Mesenteric fat pad (tissue), 1 donor: ENCODE measurements at places on chromosomes 13 and 19. TPM values are rescaled to one million over a fixed set of nuclear protein-coding genes. Genes with fewer than 3 reads are reported as not detected.

GRCh38 chr19:45296355-45296754 lies 26.3 kb downstream of the CKM start:
- no peak for DNase-seq

DNA sequence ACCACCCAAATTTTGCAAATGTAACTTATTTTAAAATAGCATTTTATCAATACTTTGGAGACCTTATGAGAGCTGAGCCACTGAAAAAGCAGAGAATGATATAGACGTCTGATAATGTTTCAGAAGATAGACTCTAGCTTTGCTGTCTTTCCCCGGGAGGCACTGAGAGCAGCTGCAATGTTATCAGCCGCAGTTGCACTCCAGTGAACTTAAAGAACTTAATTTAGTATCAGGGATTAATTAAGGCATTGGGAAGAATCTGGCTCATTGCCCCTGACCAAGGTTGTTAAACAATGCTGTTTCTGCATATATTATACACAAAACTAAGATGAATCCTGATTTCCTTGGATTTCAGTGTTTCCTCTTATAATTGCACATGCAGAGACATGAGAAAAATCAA lies 75.7 kb upstream of the SGCG start:
- no peak for DNase-seq

GRCh38 chr19:42159942-42160341 lies 27.7 kb upstream of the POU2F2 start:
- no peak for DNase-seq

LILRA1 gene
- total RNA-seq: 3.7 TPM

ADM5 gene
- 1.3 TPM for total RNA-seq

GRCh38 chr19:16085115-16085514 lies 8.8 kb downstream of the TPM4 start:
- no peak for DNase-seq

DNA sequence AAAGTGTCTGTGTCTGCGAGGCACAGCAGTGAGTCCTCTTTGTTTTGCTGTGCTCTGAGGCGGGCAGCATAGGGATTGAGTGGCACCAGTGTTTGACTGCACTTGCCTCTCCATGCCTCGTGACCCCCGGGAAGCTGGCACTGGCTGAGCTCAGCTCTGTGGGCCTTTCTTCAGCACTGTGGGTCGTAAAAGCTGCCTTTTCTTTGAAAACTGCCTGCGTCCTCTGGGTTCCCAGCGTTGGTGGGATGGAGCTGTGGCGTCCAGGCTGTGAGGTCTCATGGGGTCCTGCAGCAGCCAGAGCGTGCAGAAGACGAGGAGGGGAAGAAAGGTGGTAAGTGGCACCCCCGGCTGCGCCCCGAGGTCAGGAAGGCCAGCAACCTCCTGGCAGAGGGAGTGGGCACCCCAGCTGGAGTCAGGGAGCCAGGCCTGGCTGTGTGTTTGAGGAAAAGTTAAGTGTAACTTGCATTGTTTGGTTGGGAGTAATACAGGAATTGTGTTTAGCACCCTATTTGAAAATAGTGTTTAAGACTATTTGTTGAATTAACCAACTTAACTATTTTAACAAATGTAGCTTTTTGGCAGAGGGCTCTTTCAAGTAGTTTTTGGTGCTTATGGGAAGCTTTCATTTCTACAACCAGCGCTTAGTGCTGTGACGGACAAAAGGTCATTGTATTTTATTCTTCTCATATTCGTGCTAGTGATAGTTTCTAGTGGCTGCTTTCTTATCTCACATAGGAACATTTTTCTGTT lies 79.3 kb upstream of the TEX29 start:
- no peak for DNase-seq

- DNase-seq: no peak
Observed at GRCh38 chr19:5045956-5046338, 77.0 kb downstream of the KDM4B start.

GRCh38 chr19:34332027-34332760 lies 32.8 kb upstream of the GPI start:
- peak; percentile 6 for DNase-seq

COQ8B gene
- total RNA-seq: 16.8 TPM

DNA sequence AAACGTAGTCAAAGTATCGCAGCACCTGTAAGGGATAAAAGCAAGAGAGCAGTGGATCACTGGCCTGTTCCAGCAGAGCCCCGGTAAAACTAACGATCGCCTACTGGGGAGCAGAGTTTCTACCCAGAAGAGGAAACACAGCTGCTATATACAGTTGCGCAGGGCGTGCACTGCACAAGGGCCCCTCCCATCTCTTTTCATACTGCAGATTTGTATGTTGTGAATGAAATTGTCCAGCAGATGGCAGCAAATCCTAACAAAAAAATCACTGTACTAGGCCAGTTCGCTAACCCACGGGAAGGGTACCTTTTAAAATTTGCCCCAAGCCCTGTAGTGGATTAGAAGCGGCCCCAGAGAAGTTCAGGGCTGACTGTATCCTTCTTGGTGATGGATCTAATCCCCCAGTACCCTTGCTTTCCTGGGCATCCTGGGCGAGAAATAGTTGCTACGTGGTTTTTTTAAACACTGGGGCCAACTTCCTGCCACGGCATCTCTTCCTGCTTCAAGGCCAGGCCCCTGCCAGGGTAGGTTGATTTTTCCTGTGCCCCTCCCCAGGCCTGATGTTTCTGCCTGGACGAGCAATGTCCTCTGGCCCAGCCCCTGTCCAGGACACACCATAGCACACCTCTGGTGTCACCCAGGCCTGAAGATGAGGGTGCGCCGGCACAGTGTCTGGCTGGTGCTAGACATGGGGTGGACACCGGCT lies 127.0 kb downstream of the IER2 start:
- DNase-seq: no peak

- no peak for DNase-seq
Observed at GRCh38 chr19:47190167-47190727, 40.8 kb downstream of the BBC3 start.

- DNase-seq: no peak
Observed at GRCh38 chr13:113210833-113211232, 1.4 kb downstream of the CUL4A start.

NLRP8 gene
- not detected for total RNA-seq

NUP62 gene
- total RNA-seq: 34.5 TPM

ZNF565 gene
- total RNA-seq: 3.6 TPM

DNA sequence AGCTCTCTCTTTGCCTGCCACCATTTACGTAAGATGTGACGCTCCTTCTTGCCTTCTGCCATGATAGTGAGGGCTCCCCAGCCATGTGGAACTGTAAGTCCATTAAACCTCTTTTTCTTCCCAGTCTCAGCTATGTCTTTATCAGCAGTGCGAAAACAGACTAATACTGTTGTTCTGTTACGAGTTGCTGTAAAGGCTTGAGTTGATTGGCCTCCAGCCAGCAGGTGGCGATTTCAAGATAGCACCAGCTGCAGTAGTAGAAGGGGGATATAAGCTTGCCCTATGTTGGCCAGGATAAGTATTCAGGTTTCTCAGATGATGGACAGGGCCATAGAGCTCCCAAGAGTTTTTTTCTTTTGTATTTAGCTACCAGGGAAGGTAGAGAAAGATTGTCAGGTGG lies 385.5 kb downstream of the MZT1 start:
- DNase-seq: no peak

DNA sequence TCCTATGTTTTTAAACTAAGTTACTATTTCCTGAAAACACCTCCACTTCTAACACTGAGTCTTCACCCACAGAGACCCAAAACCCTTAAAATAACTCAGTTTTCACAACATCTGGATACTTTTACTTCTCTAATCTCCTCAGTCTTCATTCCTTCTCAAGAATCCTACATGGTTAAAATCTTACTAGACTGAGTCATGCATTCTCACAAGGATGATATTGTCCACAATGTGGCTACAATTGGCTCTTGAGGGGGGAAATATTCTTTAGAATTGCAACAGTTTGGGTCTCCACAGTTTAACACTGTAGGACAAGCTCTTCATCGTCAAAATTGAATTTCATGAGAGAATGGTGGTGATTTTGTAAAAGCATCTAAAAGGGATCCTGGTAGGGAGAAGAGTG lies 397.1 kb downstream of the SLITRK5 start:
- DNase-seq: no peak

ERVK3-1 gene
- 30.6 TPM for total RNA-seq

KBTBD6 gene
- total RNA-seq: 6.6 TPM

- no peak for DNase-seq
Observed at GRCh38 chr13:113152984-113153809, 5.3 kb upstream of the PROZ start.

GRCh38 chr13:31943591-31943990 lies 88.0 kb upstream of the FRY start:
- no peak for DNase-seq

DNA sequence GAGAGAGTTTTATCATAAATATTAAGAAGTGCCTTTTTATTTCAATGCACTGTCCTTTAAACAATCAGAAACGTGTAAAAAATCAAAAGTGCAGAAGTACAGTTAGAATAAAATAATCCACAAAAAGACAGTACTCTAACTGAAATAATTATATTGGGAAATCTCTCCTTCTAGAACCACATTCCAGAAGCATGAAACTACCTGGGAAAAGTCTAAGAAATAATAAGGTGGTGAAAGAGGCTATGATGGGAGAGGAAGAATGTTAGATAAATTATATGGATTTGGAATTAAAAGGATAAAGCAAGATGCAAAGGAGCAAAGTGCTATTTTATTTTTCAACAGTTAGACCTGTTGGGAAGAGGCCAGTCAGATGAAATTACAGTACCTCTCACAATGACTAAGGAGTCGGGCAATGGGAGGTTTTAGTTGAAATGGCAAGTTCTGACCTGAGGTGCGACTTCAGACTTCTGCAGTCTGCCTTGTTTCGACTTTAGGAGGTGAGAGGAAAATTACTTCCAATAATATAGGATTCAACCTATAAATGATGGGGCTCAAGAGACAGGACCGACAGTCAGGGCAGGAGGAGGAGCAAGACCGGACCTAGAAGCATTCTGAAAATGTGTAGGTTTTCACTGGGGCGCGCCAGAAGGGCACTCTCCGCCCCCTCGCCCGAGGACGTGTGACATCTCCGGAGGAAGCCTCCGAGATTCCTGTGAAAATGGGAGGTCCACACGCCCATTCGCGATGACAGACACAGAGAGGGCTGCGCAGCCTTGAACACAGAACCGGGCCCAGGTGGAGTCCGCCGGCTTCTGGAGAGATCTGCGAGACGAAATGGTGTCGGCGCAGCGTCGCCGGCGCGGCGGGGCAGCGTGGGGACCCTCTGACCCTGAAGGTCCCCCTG lies 717 bp downstream of the SPRYD7 start:
- no peak for DNase-seq

- DNase-seq: no peak
Observed at GRCh38 chr19:2600914-2601870, 101.3 kb downstream of the GNG7 start.

CEACAM3 gene
- 1.6 TPM for total RNA-seq

DNA sequence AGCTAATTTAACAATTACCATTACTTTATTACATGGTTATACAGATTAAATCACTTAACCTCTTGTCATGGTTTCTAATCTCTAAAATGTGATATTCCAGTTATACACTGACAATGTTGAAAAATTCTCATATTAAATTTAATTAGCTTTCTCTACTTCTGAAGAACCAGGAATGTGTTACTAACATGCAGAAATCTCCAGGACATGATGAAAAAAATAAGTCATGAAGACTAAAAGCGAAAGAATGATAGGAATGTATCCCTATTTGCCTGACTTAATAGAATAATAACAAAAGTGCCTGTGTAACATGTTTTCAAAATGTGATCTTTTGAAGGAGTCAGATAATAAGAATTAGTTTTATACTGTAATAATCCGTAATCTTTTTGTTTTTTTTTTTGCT lies 2823.7 kb upstream of the PCDH20 start:
- no peak for DNase-seq

GRCh38 chr13:40077396-40078027 lies 422.1 kb downstream of the COG6 start:
- DNase-seq: no peak

NFIX gene
- 166 TPM for total RNA-seq

ZNF570 gene
- total RNA-seq: 5.2 TPM

PDS5B gene
- 31.0 TPM for total RNA-seq

GRCh38 chr13:39788102-39788501 lies 132.6 kb downstream of the COG6 start:
- no peak for DNase-seq

IL11 gene
- total RNA-seq: not detected

DNA sequence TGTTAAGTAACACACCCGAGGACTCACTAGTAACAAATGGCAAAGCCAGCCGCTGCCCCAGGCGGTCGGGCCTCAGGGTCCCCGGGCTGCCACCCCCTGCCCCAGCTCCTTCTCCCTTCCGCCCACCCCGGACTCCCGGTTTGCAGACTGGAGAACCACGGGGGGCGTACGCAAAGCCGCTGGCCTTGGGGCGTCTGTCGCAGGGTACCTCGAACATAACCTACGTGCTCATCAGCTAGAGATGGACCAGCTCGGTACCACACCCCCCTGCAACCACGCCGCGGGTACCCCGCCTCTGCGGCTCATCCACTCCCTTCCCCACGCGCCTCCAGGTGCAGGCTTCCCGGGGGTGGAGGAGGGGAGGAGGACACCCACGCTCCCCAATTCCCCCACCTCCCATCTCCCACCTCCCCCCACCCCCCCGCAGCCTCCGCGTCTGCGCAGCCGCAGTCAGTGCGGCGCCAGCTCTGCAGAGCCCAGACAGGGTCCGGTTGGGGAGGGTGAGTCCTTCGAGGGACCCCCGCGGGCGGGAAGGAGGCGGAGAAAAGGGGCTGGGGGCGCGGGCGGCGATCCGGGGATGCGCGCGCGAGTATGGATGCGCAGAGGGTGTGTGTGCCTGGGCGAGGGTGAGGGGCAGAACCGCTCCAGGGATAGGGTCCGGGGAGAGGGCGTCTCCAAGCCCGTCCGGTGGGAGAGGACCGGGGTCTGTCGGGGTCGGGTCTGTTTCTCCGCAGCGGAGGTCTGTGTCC lies at the start of gene SMIM17:
TSS of gene SMIM17 (plus strand) at position 449 of the 749 bp plus-strand sequence. CDS start 2,509 bp downstream, outside the sequence.
- DNase-seq: peak; percentile 77

GRCh38 chr13:95896301-95896700 lies 156.9 kb downstream of the UGGT2 start:
- DNase-seq: no peak

DNA sequence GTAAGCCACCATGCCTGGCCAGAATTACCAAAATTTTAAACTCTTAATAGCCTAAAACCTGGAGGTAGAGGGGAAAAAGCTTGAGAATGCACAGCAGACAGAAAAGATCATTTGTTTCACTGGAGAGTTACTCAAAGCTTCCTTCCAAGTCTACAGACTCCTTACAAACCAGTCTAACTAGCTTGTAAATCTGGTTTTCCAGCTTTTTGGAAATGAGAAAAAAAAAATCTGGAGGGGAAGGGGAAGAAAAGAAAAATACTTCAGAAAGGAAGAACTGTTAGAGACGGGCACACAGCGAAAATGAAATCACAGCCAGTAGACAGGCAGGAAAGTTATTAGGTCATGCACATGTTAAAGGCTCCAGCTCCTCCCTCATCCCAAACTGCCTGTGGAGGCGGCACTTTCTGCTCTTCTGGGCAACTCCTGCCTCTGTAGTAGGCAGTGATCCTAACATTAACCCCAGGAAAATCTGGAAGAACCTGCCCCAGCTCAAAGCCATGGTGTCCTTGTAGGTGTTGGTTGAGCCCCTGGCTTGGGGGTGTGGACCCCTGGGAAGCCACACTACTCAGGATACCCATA lies 17.3 kb downstream of the PARP4 start:
- DNase-seq: no peak

- no peak for DNase-seq
Observed at GRCh38 chr13:90594681-90595080, 752.8 kb upstream of the MIR17HG start.
